ENCODE measurements at places on chromosomes 12 and 14.

DNA sequence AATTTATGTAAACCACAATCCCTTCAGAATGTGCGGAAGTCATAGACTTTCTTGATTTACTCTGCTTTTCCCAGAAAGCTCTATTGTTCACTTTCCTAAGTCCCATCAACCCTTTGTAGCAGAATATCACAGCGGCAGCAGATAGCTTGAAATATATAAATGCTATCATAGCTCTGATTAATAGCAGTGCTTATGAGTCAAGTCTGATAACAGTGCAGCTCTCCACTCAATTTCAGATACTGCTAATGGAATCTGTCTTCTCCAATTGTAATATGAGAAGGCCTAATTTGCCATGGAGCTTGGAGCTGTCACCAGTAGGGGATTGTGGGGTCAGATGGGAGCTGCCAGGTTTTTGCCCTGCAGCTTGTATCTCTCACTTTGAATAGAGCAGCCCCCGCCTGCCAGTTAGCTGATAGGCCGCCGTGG, 10.9 kb downstream of the TMEM260 start:
- DNase-seq = no peak

DNA sequence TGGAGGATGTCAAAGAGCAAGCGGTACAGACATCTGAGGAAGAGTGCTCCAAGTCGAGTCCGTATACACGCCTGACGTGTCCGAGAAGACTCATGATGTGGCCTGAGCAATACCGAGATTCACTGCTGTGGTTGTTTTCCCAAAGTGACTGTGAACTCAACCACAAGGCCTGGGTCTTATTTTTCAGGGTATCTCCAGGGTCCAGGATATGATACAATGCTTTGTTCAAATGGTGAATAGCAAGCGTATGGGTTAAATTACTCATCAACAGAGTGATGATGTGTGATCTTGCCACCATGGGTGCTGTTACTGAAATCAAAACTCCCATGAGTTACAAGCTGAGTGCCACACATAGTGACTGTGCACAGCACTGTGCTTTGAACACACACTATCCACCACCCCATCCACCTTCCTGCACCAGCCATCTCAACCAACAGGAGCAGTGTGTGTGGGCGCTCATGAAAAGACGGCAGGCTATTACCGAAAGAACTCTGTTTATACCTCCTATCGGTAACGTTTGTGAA, 109.6 kb downstream of the BCAT1 start:
- no peak for DNase-seq

DNA sequence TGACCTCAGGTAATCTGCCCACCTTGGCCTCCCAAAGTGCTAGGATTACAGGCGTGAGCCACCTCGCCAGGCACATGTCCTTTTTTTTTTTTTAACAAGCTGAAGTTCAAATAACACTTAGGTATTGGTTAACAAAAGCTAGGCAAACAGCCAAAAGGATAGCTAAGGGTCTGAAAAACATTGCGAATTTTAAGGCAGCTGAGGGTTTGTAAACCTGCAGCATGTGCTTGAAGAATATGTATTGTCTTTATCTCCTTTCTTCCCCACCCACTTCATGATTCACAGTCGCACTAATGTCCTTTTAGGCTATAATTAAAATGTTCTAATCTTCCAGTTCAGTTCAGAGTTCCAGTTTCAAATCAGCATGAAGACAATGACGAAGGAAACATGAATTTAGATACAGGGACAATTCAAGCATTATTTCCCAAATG, 30.1 kb upstream of the CERS5 start:
- no peak for DNase-seq

DNA sequence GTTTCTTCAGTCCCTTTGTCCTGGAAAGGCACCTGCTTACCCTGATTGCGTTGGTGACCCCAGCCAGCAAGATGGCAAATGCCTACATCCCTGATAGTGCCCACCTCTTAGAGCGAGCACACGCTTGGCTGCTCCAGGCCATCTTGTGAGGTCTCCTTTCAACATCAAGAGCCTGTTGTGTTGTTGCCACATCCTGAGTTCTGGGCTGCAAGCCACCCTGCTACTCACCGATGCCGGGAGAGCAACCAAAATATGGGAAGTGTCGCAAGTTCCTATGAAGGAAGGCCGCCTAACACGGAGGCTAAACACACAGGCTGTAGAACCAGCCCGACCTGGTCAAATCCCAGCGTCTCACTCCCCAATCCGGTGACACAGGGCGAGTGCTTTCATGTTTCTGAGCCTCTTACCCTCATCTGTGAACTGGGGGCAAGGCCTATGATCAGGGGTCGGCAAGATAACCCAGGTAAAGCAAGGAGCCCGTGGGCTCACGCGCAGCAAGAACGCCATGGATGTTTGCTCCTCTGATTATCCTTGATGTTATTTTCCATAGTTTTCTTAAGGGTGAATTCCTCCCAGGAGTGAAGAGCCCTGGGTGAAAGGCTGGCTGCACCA, 98.4 kb downstream of the LGMN start:
- no peak for DNase-seq

DNA sequence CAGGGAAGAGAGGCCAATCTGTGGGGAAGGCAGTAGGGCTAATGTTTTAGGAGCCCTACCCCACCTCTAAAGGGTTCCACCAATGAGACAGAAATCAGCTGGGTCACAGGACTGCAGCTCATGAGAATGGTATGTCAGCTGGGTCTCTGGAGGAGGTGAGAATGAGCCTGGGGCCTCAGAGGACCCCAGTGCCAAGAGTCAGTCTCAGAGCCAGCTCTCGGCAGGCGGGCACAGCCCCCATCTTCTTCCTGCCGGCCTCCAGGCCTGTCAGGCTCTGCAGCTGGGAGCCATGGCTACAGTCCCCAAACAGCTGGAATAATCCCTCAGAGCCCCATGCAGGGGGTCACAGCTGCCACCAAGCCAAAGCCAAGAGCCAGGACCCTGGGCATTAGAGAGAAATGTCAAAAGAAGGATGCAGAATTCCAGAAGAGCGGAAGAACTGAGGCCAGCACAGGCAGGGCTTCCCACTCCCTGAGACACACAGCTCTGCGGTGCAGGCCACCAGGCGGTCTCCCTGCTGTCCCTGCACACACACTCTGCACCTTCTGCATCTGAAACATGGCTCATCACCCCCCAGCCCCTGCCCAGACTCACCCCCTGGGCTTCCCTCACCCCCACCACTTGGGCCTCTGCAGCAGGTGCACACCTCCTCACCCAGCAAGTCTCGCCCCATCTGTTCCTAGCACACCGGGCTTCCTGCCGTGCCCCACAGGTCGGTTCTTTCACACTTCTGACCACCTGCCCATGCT, 26.0 kb downstream of the ITPK1 start:
- DNase-seq = no peak

GRCh38 chr14:98954349-98955000, 317.5 kb downstream of the BCL11B start:
- no peak for DNase-seq

DNA sequence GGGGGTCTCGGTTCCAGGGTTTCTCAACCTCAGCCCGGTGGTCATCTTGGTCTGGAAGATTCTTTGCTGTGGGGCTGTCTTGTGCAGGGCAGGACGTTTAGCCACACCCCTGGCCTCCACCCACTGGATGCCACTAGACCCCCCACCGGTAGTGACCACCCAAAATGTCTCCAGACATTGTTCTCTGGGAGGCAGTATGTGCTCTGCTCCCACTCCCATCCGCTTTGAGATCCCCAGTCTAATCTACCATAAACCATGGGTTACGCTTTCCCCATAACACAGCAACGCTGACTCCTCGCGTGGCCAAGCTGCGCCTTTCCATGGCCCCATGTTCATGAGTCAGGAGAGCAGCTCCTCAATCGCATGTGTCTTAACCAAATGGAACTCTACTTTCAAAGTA, 155.8 kb downstream of the RIMBP2 start:
- no peak for DNase-seq

DNA sequence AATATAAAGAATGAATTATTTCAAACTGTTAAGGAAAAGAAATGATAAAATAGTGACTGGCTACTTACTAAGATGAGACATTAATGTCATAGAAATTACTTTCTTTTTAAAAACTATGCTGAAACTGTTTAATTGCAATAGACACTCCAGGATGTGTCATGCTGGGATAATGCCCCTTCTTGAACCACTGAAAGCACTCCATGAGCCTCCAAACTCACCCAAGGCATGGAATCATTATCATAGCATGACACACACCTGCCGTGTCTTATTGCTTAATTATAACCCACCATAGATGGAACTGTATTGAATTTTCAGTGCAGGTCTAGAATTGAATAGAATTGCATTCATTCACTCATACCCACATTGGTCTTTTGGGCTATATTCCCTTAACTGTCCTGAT, 4.3 kb downstream of the MBIP start:
- DNase-seq = no peak

DNA sequence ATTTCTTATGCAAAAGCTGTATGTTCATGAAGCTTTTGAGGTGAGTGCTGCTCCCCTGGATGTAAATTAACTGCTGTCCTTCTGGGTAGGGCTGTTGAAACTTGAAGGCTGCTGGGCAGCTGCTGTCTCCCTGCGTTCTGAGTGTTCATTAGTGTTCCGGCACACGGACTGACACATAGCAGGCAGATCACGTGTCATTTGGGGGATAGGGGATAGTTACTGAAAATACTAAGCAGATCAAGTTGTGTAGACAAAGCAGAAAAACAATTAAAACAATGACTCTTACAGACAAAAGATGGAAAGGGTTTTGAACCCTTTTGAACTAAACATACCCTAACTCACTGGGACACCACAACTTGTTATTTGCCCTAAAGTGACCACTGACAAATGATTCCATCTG, 82.5 kb downstream of the PRICKLE1 start:
- DNase-seq = no peak

Data from cerebellar cortex (tissue), 1 donor.